ENCODE measurements at places on chromosomes 4 and X. TPM values are rescaled to one million over a fixed set of nuclear protein-coding genes. Genes with fewer than 3 reads are reported as not detected.

GRCh38 chrX:134741746-134742145 lies 83.5 kb upstream of the PLAC1 start:
- DNase-seq: no peak
- H3K27ac ChIP-seq: no peak overlapping the region
- H3K4me3 ChIP-seq: no peak overlapping the region
- H3K36me3 ChIP-seq: no peaks in the 10 kb centered on the region
- H3K4me1 ChIP-seq: no peaks in the 10 kb centered on the region

DNA sequence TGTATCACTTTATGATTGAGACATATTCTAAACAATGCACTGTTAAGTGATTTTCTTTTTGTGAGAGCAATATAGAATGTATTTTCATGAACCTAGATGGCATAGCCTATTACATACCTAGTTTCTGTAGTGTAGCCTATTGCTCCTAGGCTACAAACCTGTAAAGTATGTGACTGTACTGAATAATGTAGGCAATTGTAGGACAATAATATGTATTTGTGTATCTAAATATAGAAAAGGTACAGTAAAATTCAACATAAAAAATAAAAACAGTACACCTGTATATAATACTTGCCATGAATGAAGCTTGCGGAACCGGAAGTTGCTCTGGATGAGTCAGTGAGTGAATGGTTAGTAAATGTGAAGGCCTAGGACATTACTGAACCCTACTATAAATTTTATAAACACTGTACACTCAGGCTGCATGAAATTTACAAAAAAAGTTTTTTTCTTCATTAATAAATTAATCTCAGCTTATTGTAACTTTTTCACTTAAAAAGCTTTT lies 106.7 kb downstream of the VSIG4 start:
- no peak overlapping the region for H3K4me3 ChIP-seq
- no peaks in the 10 kb centered on the region for H3K4me1 ChIP-seq
- DNase-seq: no peak
- no peak overlapping the region for H3K27ac ChIP-seq

The TLL1 gene
- 0.56 TPM for total RNA-seq

DNA sequence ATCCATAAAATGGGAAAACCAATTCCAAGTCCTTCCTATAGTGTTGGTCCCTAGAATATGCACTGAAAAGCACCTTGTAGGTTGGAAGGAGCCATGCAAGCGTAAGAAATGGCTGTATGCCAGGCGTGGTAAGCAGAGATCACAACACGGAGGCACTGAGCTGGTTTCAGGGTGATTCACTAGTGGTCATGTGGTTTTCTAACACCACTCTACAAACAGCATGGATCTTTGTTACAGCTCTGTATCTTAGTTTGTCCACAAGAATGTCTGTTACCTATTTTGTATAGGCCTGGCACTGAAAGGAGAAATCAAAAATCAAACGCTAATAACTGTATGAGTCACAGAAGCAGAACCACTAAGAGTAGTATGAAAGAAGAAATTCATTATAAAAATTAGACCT lies 71.9 kb downstream of the MAGEB17 start:
- H3K27me3 ChIP-seq: no peaks in the 10 kb centered on the region
- no peaks in the 10 kb centered on the region for H3K4me1 ChIP-seq
- DNase-seq: no peak
- no peak overlapping the region for H3K4me3 ChIP-seq
- H3K27ac ChIP-seq: no peak overlapping the region

- H3K4me3 ChIP-seq: no peak overlapping the region
- no peak overlapping the region for H3K27ac ChIP-seq
- no peaks in the 10 kb centered on the region for H3K27me3 ChIP-seq
- H3K4me1 ChIP-seq: no peaks in the 10 kb centered on the region
- H3K36me3 ChIP-seq: no peaks in the 10 kb centered on the region
Measured at GRCh38 chrX:115892056-115892708, 278.4 kb upstream of the AGTR2 start.

DNA sequence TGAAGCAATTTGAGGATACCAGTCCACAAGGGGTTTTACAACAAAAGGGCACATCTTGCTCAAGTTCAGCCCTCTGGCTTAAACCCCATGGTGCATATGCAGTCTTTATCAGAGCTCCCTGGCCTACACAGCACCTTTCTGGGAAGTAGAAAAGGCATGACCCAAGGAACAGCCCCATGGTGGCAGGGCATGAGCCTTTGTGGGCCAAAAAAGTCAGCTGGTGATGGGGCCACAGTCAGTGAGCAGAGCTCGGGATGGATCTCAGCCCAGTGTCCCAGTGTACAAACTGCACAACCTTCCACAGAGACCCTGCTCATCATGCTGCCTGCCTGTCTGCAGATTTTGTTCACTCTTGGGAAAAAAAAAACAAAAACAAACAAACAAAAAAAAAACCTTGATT lies 22.3 kb upstream of the TMEM165 start:
- no peaks in the 10 kb centered on the region for H3K27me3 ChIP-seq
- H3K36me3 ChIP-seq: no peaks in the 10 kb centered on the region
- DNase-seq: no peak

GRCh38 chr4:140234697-140235060 lies 80.7 kb upstream of the MAML3 start:
- no peak overlapping the region for H3K27ac ChIP-seq
- no peaks in the 10 kb centered on the region for H3K27me3 ChIP-seq
- peaks cover 39% of the 10 kb centered on the region for H3K4me1 ChIP-seq
- DNase-seq: no peak
- no peak overlapping the region for H3K4me3 ChIP-seq
- H3K36me3 ChIP-seq: no peaks in the 10 kb centered on the region
